ENCODE measurements at places on chromosomes 5 and 9.
A peak's percentile ranks its signal among the peaks of the same experiment; 100 is the strongest.

DNA sequence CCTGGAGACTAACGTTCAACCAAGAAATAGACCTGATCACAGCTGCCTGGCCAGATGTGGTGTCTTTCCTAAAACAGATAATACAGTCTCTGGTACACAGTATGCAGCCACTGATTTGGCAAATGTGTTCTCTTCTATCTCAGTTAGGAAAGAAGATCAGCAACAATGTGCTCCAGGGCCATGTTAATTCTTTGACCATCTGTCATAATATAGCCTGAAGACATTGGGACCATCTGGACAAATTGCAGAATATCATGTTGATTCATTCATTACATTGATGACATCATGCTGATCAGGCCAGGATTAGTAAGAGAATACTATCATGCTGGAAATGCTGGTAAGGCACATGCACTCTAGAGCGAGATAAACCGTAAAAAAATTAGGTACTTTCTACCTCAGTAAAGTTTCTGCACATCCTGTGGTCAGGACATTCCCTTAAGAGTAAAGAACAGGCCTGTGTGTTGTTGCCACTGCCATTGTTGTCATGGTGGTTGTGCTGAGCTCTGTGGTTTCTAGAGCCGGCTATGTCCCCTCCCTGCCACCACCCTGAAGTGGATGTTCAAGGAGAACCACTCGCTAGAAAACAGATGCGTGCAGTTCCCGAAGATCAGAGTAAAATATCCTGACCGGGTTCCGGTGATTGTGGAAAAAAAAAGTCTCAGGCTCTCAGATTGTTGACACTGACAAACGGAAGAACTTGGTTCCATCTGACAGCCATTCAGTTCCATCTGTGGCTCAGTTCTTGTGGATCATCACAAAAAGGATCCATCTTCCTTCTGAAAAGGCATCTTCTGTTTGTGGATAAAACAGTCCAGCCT is 6.4 kb upstream of the JMY start:
- DNase-seq = peak; percentile 26

GRCh38 chr5:68529581-68529980 is 314.0 kb downstream of the PIK3R1 start:
- DNase-seq = no peak

GRCh38 chr5:141322261-141322660 is 1.7 kb upstream of the TAF7 start:
- no peak for DNase-seq

GRCh38 chr5:41772785-41773442 is 97.3 kb downstream of the OXCT1 start:
- no peak for DNase-seq

- DNase-seq = no peak
Observed at GRCh38 chr5:100575815-100576214, 40.6 kb downstream of the FAM174A start.

DNA sequence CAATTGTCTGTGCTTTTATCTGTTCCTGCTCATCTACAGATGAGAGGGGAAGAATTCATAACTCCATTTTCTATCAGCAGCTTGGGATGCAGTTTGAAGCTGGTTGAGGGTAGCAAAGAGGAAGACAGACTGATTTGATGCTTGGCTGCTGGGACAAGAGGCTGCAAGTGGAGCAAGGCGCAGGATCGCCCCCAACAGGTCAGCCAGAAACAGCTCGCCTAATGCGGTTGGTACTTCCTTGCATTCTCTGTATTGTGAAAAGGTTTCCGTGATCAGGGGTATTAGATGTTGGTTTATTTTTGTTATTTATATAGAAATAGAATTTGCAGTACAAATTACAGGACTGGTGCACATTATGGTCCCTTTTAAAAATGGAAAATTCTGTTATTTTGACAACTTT is 40.6 kb downstream of the ZNF883 start:
- peak; percentile 22 for DNase-seq

DNA sequence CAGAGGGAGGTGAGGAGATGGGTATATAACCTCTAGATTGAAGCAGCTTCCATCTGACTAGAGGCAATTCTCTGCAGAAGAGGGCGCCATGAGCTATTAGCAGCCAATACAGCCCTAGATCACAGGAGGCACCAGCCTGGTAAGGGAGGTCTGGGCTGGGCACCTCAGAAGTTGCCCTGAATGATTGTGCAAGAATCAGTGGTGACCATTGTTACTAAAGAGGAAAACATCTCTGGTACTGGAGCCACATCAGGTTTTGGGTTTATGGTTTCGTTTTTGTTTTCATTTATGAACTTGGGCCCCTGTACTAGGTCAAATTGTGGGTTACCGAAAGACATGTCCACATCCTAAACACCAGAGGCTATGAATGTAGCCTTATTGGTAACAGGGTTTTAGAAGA is 342.0 kb downstream of the MLLT3 start:
- peak; percentile 10 for DNase-seq

- DNase-seq = no peak
Observed at GRCh38 chr5:77103457-77103856, 16.4 kb upstream of the ZBED3 start.

- DNase-seq = no peak
Observed at GRCh38 chr9:109036744-109037680, 23.7 kb upstream of the CTNNAL1 start.

DNA sequence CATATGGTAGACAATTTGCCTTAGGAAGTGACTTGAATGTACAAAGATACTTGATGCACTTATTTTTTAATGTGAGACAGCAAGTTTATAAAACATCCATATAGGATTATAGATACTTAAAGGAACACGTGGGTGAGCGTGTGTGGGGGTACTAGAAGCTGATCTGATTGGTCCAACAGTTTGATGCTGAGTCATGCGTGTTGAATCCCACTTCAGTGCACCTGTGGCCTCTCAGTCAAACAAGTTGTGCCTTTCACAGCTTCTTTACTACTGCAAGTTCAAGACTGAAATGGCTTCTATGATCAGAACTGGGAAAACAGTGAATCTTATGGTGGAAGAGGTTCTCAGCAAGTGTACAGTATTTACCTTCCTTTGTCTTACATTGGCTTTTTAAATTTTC is 98.9 kb downstream of the MAP1B start:
- no peak for DNase-seq

GRCh38 chr5:148306446-148306845 is 5.8 kb upstream of the SPINK7 start:
- DNase-seq = no peak

DNA sequence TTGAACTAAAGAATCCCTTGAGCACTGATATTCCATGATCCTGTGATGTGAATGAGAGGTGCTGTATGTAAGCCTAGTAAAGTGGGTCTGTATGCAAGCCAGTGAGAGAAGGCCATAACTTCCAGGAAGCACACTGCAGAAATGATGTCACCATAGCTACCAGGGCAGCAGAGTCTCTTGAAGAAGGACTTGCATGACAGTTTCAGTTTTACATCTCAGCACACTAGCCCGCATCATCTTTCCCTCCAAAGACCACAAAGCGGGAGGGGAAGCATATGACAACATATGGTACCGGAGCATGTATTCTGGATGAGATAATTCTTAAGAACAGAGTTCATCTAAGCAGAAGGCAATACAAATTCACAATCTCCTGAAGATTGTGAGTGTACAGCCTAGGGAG is 37.6 kb upstream of the MAST4 start:
- no peak for DNase-seq

Measured in erythroblast (primary cell).